ENCODE measurements at places on chromosomes 6 and 20.

GRCh38 chr6:155882527-155883333 lies 427.1 kb upstream of the NOX3 start:
- DNase-seq, result no peak

GRCh38 chr6:141969201-141969600 lies 163.5 kb upstream of the GJE1 start:
- no peak for DNase-seq

GRCh38 chr6:68760941-68761676 lies 126.0 kb downstream of the ADGRB3 start:
- DNase-seq, result no peak

GRCh38 chr6:114172576-114173260 lies 170.1 kb downstream of the HS3ST5 start:
- DNase-seq, result no peak

DNA sequence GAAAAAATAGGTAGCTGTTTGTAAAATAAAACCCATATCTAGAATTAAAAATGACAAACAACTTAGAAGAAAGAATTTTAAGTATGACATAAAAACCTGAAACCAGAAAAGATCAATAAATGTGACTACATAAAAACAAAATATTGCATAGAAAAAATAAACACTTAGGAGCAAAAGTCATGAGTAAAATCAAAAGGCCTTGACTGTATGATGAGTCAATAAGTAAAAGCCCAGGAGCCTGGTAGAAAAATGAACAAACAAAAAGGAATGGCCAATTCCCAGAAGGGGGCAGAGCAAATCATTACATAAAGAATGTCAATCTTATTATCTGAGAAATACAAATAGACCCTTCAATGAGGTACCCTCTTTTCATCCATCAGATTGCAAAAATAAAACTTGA lies 20.7 kb upstream of the ENPP1 start:
- DNase-seq, result no peak

- peak; percentile 16 for DNase-seq
These were observed 435 bp upstream of the ZNF322 start for GRCh38 chr6:26660000-26660361.

DNA sequence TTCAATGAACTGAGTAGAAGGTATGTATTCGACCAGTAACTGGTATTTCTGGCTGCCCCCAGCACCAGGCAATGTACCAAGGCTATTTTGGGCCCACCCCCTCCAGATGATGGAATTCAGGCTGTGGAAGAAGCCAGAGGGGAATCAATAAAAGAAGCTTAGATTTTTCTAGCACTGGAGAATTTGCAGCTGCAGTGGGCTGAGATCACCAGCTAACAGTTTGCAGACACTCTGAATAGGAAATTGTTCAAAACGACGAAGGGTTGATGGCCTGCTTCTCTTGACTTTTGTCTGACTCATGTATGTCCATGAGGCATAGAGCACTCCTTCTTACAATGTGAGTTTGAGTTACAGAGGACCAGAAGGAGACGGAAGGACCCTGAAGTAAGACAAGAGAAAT lies 32.4 kb upstream of the FBXO9 start:
- DNase-seq, result no peak

- DNase-seq, result no peak
These were observed 6.7 kb downstream of the BPIFB4 start for GRCh38 chr20:33086052-33086722.

DNA sequence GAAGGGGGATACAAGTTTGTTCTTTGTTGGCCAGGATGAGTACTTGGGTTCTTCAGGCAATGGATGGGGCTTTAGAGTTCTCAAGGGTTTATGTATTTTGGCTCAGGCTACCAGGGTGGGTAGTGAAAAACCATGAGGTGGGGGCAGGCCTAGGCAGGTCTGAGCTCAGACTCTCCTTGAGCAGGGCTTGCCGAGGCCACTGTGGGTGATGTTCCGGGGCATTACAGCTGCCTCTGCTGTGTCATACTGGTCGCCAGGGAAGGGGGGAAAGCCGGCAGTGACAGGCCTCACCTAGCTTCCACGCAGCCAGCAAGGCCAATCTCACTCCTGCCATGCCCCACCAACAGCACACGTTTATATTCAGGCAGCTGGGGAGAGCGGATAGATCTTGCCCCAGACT lies 79.6 kb downstream of the BCKDHB start:
- DNase-seq, result no peak

Data from GM12891 (cell line).